ENCODE measurements at places on chromosomes 3 and 15.

- no peak for DNase-seq
These were observed 334.0 kb upstream of the MCTP2 start for GRCh38 chr15:93897377-93897776.

DNA sequence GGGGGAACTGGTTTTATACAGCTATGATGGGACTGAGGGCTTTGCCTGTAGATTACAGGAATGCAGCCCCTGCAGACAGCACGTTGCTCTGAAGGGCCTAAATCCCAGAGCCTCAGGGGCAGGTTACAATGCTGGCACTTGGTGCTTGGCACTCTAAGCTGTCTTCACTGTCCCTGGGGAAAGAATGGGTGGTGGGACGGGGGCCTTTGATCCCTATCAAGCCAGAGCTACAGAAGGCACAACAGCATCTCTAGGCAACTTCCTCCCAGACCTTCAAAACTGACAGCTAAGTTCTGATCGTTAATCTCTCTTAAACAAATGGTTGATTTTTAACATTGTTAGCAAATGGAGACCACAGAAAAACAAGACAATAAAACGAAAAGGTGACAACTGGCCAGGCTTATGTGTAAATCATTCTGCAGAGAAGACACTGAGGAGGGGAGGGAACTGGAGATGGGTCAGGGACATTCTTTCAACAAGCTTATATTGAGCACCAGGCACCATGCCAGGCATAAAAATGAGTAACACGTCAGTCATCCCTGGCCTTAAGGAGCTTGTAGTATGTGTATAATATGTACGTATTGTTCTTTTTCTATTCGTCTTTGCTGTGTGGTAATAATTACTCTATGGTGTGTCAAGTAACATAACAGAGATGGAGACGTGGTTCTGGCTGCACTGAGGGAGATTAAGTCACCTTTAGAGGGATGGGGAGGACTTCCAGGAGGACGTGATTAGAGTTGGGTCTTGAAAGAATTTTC lies 49.1 kb downstream of the CA12 start:
- DNase-seq = no peak

GRCh38 chr3:188242436-188243123 lies 88.6 kb downstream of the LPP start:
- no peak for DNase-seq

- DNase-seq = no peak
These were observed 271.2 kb upstream of the ROPN1 start for GRCh38 chr3:124263168-124263567.

DNA sequence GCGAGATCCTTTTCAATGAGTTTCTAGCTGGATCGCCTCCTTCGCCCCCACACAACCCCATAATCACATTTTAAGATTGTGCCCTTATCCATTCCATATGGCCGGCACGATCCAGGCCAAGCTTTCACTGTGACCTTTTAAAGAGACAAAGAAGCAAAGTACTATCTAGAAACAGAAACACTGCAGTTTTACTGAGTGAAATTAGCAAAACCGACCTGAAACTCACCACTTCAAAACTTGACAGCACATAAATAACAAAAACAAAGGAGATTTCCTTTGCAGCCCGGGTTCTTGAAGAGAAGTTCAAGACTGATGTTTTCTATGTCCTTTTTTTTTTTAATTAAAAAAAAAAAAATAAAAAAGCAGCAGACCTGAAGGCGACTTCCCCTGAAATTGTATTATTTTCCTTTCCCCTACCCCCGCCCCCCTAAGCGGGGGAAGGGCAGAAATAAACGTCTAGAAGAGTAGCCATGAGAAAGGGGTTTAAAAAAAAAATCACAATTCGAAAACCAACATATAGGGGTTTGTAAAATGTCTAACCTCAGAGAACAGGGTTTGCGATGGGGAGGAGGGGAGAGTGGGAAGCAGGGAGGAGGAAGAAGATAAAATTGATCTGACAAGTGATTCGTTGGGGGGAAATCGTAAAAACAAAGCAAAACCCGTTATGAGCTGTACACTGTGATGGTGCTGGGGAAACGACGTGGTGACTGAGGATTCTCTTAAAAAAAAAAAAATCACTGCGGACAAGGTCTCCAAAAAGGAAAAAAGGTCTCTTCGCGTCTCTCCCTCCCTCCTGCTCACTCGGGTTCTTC lies 1.5 kb downstream of the SATB1 start:
- no peak for DNase-seq

DNA sequence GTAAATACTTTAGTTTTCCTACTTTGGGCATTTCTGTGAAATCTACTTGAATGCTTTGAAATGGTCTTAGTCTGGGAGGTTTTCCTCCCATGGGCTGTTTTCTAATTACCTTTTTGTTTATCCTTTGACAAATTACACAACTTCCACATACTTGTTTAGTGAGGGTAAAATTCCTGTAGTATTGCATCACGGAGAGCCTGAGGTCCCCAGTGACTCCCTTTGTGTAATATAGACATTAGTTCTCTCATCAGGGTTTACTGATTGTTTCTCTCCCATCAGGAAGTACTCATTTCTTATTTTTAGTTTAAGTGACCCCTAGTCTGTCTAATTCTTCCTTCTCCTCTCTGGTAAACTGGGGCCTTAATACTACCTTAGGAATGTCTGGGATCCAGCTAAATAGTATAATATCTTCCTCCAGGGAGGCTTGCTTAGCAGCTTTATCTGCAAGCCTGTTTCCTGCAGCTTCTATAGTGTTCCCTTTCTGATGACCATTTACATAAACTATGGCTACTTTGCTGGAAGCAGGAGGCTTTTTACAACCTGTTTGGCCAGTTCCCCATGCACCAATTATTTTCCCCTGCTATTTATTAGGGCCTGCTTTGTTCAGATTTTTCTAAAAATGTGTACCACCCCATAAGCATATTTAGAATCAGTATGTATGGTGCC lies 87.2 kb upstream of the XCR1 start:
- DNase-seq = no peak

DNA sequence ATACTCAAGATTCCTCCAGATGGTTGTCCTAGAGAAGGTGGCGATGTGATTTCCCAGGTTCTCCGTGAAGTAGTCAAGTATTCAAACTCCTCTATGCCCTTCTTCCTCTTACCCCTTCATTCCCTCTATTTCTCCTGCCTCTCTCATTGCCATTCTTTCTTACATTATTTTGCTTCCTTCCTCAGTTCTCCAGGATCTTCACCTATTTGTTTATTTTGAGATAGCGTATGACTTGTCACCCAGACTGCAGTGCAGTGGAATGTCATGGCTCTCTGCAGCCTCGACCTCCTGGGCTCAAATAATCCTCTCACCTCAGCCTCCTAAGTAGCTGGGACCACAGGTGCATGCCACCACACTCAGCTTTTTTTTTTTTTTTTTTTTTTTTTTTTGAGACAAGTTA lies 1.8 kb upstream of the ITPKA start:
- DNase-seq = no peak

DNA sequence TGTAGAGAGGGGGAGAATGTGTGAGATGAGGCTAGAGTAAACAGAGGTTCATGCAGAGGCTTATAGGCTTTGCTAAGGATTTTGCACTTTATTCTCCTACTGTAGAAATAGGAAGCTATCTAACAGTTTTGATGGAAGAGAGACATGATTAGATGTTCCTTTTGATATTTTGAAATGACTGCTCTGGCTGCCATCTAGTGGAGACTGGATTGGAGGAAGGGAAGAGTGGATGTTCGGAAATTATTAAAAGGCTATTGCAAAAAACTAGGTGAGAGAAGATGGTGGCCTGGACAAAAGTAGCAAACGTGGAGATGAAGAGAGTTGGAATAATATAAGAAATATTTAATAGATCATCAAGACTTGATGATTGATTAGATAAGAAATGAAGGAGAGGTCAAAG lies 42.2 kb downstream of the SYN2 start:
- DNase-seq = no peak

GRCh38 chr3:72109327-72110259 lies 324.6 kb upstream of the PROK2 start:
- DNase-seq = no peak

DNA sequence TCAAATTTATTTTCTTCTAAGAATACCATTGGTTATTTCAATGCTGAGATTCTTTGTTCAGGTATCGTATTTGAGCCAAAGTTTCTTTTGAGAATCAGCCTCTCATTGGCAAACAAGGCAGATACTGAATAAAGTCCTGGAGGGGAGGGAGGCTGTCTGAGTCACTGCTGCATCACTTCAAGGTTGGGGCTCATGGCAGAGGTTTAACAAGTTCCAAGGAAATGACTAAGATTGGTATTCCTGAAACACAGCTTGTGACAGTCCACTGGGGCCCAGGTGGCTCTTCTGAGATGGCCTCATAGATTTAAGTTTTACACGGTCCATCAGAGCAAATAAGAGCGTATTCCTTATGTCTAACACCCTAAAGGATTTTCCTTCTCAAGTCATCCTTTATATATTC lies 213.8 kb upstream of the STAC start:
- DNase-seq = no peak

DNA sequence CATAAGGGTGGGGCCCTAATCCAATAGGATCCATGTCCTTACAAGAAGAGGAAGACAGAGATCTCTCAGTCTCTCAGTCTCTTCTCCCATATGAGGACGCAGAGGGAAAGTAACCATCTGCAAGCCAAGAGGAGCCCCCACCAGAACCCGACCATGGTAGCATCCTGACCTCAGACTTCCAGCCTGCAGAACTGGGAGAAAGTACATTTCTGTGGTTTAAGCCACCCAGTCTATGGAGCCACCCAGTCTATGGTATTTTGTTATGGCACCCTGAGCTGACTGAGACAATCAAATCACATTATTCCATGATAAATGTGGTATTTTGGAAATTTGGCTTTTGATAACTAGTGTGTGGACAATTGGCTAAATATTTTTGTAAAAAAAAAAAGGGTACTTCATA lies 101.5 kb upstream of the TMC3 start:
- DNase-seq = no peak

- no peak for DNase-seq
These were observed 12.0 kb downstream of the EFCAB12 start for GRCh38 chr3:129416415-129416814.

- DNase-seq = no peak
These were observed 13.3 kb upstream of the LRRK1 start for GRCh38 chr15:100905850-100906249.

DNA sequence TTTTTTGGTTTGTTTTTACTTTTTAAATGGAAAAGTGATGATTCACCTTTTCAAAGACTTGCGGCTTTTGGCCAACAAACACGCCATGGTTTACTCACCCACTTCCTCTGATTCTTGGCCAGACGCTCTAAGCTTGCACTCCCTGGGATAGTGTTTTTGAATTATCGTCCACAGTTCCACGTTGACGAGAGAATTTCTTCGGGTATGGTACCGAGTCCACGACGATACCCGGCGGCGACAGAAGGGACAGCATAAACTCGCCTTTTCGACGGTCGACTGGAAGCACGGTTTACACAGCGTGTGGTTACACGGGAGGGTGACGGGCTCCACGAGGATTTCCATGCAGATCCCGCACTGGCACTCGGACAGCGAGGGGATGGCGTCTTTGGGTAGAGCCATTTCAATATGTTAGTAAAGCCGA lies 783 bp downstream of the RNF168 start:
- no peak for DNase-seq

GRCh38 chr3:108728934-108729333 lies 28.3 kb downstream of the RETNLB start:
- no peak for DNase-seq

DNA sequence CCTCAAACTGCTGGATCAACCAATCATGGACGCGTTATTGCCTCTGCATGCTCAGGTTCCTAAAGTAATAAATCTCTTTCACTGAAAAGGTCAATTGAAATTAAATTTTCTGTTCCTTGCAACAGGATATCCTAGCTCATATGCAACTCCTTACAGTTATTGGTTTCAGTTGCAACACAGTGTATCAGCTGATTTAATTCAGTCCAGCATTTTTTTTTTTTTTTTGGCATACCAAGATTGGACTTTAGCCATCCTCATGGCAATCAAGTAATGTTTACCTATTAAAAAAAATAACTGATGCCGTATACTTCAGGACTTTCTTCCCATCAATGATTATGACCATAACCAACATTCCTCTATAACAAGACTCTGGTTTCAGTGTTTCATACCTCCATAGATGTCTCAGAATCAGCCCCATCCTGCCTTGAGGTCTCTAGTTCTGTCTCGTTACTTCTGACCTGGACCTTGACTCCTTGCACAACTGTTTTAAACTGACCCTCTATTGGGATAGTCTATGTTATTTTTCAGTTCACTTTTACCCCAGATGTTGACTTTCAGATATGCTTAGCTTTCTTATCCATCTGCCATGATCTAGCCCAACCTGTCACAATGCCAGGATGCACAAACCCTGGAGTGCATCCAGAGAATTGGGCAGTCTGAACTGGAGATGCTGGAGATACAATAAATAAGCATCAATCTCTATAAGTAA lies 265.0 kb upstream of the GADL1 start:
- DNase-seq = no peak

- DNase-seq = no peak
These were observed 98.2 kb downstream of the TLE3 start for GRCh38 chr15:69999392-70000085.

- DNase-seq = no peak
These were observed 753 bp downstream of the INAFM2 start for GRCh38 chr15:40323953-40324937.

GRCh38 chr3:113634782-113635474 lies 61.5 kb downstream of the USF3 start:
- DNase-seq = no peak

Data from esophagus squamous epithelium (tissue), 5 donors.